Stimulated activated CD8-positive, alpha-beta memory T cell treated with anti-CD3 and anti-CD28 coated beads, Interleukin-15, amount 100 ng/mL, for 24 hours (primary cell): ENCODE measurements at places on chromosomes 4 and X.

GRCh38 chr4:11138964-11139363 is 289.7 kb downstream of the HS3ST1 start:
- no peak for DNase-seq

- no peak for DNase-seq
Observed at GRCh38 chr4:54516556-54517215, 141.1 kb upstream of the KIT start.

DNA sequence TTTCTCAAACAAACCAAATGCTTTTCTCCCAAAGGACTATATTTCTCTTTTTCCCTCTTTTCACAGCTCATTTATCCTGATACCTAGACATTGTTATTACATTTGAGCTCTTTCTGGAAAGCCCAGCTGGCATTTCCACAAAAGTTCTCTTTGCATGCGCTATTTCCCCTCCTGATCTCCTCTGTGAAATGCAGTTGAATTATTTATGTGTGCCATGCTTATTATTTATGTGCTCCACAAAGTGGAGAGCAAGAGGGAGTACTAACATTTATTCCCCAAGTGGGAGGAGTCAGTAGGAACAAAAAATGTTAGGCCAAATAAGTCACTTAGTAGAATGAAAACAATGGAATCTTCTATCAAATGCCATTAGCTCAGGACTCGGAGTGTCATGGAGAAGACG is 626.6 kb upstream of the IGFBP7 start:
- no peak for DNase-seq

DNA sequence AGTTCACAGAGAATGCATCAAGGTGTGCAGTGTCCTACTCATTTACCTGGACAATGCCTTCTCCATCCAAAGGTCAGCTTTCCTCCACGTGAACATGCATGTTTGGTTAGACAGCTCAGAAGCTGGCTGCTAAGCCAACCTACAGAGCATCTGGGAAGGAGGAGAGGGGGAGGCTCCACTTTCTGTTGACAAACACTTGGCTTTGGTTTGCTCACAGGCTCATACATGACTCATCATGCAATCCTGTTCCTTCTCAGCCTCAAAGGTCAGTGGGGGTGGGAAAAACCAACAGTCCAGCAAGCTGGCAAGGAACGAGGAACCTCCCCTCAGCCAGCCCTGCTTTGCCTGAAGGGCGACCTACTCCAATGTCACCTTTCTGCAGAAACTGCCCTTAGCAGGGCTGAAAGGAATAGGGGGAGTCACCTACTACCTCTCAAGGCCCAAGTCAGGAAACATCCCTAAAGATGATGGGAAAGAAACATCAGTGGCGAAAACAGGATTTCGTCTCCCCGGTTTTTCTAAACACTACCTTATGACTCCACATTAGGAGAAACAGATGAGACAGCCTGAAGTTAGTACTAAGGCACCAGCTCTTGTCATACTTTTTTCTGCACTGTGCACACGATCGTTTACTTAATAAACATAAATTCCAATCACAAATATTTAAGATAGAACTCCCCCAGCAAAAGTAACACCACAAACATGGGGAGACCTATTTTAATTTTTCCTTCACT is 37.9 kb downstream of the RELL1 start:
- DNase-seq, result no peak

- DNase-seq, result no peak
Observed at GRCh38 chrX:82816001-82816400, 692.1 kb upstream of the POU3F4 start.

GRCh38 chrX:97685753-97686152 is 802.0 kb downstream of the RPA4 start:
- no peak for DNase-seq

DNA sequence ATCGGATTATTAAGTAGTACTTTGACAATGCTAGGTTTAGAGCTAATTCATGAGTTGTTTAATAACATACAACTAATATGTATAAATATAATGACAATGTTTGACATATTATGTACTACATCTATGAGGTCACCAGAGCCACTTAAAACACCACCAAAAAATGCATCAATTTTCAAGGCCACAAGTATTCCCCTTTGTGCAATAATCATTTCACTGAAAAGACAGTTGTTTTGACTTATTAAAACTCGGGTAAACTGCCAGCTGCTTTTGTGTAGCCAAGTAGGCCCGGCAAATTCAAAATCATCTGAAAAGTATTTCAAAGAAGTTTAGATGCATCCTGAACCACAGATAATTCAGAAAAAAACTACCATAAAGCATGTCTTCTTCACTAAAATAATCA is 48.7 kb downstream of the CLOCK start:
- DNase-seq, result no peak

DNA sequence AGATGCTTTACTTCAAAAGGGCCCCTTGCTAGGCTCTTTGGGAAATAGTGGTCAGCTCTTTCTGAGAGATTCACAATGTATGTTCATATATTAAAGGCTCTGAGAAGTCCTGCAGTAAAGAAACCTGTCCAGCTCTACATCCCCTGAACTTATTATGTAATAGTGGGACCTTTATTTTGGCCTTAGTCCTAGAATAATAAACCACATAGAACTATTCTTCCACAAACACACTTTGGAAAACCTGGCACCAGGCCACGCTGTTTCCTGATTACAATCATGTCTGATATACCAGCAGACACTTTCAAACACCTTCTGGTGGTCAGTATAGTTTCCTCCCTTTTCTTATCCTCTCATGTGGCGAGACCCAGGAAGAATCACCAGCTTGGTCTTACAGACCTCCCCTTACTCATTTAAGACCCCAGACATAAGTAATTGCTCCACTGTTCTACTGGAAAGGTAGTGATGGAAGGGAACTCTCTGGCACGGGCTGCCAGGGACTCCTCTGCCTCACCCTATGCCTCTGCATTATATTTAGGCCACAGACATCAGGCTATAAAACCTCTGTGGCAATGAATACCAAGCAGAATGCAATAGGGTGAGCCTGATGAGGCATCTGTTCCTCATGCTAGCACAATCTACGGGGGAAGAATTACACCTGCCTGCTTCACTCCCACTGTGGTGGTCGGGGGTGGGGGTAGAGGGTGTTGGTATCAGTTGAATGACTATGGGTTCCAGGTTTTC is 5.7 kb upstream of the PPEF1 start:
- DNase-seq, result no peak

DNA sequence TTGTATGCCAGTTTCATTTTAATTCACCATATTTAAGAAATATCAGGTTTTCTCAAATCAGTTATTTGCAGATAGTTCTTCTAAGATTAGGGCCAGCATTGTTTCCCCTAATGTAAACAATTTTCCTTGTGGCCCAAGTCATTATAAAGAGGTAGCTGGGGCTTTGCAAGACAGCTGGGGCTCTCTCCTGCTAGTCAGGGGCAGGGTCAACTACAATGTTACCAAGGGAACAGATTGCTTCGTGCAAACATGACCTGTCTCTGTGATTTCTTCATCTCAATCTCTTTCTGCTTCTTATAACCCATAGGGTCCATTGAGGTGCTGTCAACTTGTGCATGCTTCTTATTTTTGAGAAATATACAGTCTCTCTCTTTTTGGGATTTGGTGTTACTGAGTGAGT is 12.1 kb downstream of the ARMCX6 start:
- no peak for DNase-seq

DNA sequence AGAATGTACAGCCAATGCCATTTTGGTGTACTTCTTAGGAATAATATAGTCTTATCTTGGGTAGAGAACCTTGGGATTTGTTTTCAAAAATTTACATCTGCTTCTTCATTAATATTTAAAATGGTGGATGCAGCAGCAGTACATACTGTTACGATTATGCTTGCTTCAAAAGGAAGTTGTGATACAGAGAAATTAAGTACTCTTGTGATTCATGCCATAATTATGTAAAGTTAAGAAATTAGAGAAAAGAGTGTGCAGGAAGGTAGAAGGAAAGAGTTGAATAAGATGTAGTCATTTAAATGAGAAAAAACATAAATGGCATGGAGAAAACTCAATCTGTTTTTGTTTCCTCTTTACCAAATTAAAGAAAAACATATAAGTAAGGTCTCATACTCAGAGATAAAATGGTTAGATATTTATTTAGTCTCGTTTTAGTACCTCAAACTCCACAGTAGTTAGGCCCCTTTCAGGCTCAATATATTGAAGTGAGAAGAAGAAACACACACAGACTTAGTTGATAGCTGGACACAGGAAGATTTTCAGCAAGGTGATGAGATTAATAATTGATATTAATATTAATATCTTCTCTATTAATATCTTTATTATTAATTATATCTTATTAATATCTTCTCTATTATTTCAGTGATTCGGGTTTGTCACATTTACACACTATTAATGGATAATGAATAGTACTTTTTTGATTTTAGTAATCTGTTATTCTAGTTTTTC is 70.1 kb upstream of the HPGD start:
- no peak for DNase-seq

- no peak for DNase-seq
Observed at GRCh38 chr4:146318894-146319293, 104.6 kb downstream of the REELD1 start.

GRCh38 chr4:88429401-88429800 is 27.5 kb upstream of the HERC5 start:
- DNase-seq, result no peak

DNA sequence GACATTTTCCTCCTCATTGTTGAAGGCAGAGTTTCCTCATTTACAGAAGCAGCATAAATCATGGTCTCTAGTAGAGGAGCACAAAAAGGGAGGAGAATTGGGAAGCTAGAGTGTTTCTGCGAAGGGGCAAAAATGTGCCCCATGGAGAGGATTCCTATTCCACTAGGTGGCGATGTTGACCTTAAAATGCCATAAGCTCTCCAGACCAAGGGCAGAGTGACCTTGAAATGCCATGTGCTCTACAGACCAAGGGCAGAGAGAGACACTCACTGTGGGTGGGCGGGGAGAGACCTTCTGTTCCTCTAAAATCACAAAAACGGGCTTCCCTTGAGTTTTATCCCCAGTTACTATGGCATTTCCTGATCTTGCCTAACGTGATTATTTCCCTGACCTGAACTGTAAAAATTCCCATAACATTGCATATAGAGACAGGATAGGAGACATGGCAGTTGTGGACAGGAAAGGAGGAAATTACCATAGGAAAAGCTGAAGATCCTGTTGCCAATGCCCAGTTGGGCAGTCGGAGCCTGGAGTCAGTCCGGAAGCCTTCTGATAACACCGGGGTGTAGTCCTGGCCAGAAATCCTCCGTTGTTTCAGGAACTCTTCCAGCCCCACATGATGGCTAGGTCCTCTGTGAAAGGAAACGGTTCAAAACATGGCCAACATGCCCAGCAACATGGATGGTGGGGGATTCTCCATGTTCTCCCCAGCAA is 567.7 kb downstream of the MAGEB5 start:
- no peak for DNase-seq

- DNase-seq, result no peak
Observed at GRCh38 chr4:87109121-87109520, 111.3 kb downstream of the KLHL8 start.
